Activated naive CD8-positive, alpha-beta T cell treated with anti-CD3 and anti-CD28 coated beads, Interleukin-2, amount 10 ng/mL, durations not matched to agents 7 days and 5 days (primary cell): ENCODE measurements at places on chromosomes 11 and 22. TPM values are rescaled to one million over a fixed set of nuclear protein-coding genes. Genes with fewer than 3 reads are reported as not detected.

MUC5B gene
- total RNA-seq: not detected

P2RY2 gene
- not detected for total RNA-seq

ADM2 gene
- 6.5 TPM for total RNA-seq

C11orf42 gene
- total RNA-seq: not detected

GAL3ST1 gene
- 0.68 TPM for total RNA-seq

DGCR6 gene
- 2.9 TPM for total RNA-seq

ATM gene
- total RNA-seq: 333 TPM

MYO18B gene
- total RNA-seq: 3.7 TPM

DNA sequence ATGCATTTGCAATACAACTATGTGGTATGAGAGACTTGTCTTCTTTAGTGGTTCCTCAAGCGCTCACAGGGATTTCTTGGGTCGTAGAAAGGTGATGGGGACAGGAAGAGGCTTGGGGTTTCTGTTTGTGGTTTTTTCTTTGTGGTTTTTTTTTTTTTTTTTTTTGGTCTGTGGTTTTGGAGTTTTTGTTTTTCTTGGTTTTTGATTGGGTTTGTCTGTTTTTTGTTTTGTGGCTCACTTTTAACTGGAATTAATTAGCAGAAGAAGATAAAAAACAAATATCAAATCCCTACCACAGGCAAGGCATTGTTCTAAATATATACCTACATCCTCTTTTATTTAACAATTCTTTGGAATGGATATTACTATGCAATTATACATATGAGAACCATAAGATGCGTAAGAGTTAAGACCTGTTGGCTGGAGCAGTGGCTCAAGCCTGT, 5.5 kb downstream of the TTC28 start:
- DNase-seq: no peak

DNA sequence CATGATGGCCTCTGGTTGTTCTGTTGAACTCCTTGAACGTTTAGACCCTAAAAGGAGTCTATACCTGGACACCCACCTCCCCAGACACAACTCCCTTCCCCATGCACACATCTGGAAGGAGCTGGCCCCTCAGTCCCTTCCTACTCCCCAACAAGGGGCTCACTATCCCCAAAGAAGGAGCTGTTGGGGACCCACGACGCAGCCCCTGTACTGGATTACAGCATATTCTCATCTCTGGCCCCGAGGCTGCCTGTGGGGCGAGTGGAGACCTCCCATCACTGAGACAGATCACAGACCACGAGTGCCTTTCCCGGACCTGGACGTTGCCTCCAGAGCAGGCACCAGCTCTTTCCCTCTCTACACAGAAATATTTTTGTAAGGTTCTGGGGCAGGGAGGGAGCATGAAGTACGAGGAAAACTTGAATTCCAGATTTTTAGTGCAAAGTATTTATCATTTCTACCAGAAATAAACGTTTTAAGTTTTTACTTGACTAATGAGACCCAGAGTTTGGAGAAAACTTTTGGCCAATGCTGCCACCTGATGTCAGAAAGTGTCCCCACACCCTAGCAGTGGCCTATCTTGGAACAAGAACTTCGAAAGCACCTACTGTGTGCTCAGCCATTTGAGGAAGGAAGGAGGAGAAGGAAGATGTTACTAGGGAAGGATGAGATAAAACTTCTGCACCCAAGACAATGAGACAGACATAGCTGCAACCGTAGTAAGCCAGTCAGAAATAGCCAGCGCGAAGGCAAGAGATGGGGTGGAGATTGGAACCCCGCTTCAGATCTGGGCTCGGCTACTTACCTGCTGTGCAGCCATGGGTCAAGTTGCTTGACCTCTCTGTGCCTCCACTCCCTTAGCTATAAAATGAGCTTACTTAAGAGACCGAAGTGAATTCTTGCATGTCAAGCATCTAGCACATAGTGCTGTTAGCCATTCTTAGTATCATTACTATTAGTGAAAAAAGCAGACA, 10.2 kb upstream of the POU2F3 start:
- DNase-seq: no peak

DNA sequence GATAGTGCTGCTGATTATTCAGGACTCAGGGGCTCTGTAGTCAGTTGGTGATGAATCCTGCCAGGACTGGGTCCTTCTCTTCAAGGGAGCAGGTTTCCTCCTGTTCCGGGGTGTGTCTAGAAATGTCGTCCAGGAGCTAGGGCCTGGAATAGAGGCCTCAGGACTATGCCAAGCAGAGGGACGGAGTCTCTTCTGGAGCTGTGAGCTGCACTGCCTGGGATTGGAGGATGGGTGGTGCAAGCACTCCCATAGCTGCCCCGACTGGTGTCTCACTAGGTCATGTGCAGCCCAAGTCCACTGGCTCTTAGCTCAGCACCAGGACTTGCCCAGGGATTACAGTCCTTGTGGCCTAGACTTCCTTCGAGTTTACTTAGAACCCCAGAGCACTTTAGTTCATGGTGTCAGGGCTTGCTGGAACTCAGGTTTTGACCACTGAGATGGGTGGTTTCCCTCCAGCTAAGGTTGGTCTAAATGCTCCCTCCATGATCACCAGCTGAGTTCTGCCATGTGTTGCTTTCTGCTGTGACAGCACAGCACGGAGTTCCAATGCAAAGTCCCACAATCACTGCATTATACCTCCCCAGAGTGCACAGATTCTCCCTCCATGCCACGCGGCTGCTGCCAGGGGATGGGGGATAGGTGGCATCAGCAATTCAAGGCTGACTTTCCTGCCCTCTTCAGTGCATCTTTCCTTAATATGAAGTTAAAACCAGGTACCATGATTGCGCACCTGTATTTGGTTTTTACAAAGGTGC, 42.6 kb upstream of the SHANK2 start:
- no peak for DNase-seq

- no peak for DNase-seq
Measured at GRCh38 chr11:121309688-121310087, 17.1 kb downstream of the SC5D start.

- DNase-seq: no peak
Measured at GRCh38 chr11:113373306-113373705, 14.3 kb upstream of the ANKK1 start.

GRCh38 chr11:106683435-106683834, 334.8 kb downstream of the GUCY1A2 start:
- no peak for DNase-seq

DNA sequence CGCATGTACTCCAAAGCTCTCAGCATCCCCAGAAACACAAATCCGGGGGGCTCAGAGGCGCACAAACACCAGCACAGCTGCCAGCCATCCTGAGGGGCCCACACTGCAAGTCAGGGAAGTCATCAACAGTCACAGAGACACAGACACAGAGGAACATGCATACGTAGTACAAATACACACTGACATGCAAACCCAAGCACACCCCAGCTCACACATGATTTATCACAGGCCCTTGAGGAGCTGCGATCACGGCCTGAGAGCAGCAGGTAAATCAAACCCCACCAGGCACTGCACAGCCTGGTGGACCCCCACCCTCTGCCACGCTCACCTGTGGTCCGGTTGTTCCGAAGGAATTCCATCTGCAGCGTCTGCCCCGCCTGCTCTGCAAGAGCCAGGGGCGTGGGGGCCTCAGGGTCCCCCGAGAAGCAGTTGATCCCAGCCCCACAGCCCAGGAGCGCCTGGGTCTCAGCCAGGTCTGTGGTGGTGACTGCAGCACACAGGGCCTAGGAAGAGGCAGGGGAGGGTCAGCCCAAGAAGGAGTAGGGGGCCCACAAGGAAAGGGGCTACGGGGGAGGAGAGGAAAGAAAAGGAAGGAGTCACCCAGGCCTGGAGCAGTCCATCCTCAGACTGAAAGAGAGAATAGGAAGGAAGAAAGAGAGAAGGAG, 28.5 kb upstream of the PDE2A start:
- DNase-seq: no peak

- no peak for DNase-seq
Measured at GRCh38 chr11:61918938-61919704, 1.8 kb upstream of the RAB3IL1 start.

- no peak for DNase-seq
Measured at GRCh38 chr11:31417357-31417756, 47.7 kb downstream of the DNAJC24 start.

GRCh38 chr11:36230779-36231699, 58.2 kb downstream of the COMMD9 start:
- DNase-seq: no peak
